ENCODE measurements at places on chromosomes 4 and X.
A peak's percentile ranks its signal among the peaks of the same experiment; 100 is the strongest.

DNA sequence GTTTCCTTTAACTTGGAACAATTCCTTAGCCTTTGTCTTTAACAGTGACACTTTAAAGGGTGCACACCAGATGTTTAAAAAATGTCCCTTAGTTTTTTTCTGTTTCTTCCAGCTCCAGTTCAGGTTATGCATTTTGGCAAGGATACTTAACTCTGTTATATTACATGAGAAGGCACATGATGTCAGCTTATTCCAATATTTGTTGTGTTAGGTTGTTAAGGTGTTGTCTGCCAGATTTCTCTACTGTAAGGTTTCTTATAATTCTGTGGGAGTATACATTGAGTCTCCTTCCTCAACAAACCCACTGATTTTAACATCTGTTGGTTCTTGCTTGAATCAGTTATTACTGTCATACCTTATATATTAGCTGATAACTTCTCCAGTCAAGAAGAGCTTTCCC lies 33.3 kb downstream of the REST start:
- DNase-seq: no peak

GRCh38 chr4:133711817-133712216 lies 489.8 kb downstream of the PABPC4L start:
- no peak for DNase-seq

DNA sequence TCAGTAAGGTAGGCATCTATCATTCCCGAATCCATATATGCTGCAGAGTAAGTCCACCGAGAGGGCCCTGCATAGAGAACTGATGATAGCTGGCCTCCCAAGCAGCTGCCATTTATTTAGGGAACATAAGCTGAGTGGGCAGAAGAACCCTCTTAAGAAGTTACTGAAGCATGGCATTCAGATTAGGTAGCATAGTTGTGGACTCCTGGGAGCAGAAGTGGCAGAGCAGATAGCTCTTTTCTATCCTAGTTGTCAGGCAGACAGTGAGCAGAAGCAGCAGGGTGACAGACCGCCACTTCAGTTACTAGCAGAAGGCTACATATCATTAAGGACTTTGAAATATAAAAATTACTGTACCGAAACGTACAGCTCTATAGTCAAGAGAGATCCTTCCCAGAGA lies 454.7 kb downstream of the PPP4R3C start:
- DNase-seq: no peak

GRCh38 chr4:126137782-126138170 lies 823.0 kb downstream of the FAT4 start:
- no peak for DNase-seq

GRCh38 chrX:23907498-23908218 lies at the start of the genes APOO and CXorf58:
Gene APOO (minus strand): TSS chrX:23907938. CDS start chrX:23907702, 236 bp downstream.
Gene CXorf58 (plus strand): TSS chrX:23908006. CDS start chrX:23910303, 2,297 bp downstream.
- peak; percentile 86 for DNase-seq

DNA sequence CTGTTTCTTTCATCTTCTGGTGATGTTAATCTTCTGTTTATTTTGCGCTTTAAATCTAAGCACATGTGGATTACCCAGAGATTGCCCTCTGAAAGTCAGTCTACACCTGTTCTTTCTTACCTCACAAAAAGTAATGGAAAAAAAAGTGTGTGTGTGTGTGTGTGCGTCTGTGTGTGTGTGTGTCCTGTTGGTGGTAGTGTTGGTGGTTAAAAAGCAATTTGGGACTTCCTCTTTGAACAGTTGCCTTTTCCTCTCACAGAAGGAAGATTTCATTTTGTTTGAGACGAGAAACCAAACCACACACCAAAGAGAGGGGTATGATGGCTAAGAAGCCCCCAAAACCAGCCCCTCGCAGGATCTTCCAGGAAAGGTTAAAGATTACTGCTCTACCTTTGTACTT lies at the start of gene STAP1:
TSS of gene STAP1 (plus strand) at position 235 of the 400 bp plus-strand sequence. CDS start at position 318, 83 bp downstream.
- DNase-seq: no peak

DNA sequence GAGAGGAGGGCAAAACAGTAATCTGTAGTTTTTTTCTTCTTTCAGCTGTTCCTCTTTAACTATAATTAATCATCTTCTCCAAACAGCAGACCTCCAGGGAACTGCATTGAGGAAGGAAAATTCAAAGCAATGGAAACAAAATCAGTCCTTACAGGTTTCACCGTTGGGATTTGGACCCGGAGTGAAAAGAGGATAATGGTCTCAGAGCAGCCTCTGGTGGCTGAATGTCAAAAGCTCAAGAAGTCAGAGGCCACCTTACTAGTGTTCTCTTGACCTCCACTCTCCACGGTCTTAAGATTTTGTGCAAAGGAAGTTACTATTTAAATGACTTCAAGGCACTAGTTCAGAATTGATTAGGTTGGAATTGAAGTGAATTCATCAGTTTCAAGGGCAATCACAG lies 16.0 kb upstream of the MID1 start:
- DNase-seq: no peak

All from dorsolateral prefrontal cortex (tissue), 122 donors.